Stimulated activated CD8-positive, alpha-beta memory T cell treated with anti-CD3 and anti-CD28 coated beads, Interleukin-4, amount 100 ng/mL, for 4 hours (primary cell): ENCODE measurements at places on chromosomes 11 and 22.

- no peak for DNase-seq
Observed at GRCh38 chr11:69327741-69328191, 33.8 kb downstream of the MYEOV start.

DNA sequence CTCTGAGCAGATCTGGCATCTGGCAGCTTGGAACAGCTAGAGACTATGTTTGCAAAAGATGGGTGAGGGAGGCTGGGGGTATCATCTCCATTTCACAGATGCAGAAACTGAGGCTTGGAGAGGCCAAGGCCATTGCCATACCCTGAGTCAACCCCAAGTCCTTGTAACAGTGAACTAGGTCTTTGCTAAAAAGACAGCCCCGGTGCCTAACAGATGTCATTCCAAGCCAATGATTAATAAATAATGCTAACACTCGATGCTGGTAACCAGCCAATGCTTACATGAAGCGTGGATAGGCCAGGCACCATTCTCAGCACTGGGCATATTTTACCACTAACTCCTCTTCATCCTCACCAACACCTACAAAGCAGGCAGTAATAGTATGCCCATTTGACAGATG lies 164.0 kb downstream of the MN1 start:
- DNase-seq: no peak

DNA sequence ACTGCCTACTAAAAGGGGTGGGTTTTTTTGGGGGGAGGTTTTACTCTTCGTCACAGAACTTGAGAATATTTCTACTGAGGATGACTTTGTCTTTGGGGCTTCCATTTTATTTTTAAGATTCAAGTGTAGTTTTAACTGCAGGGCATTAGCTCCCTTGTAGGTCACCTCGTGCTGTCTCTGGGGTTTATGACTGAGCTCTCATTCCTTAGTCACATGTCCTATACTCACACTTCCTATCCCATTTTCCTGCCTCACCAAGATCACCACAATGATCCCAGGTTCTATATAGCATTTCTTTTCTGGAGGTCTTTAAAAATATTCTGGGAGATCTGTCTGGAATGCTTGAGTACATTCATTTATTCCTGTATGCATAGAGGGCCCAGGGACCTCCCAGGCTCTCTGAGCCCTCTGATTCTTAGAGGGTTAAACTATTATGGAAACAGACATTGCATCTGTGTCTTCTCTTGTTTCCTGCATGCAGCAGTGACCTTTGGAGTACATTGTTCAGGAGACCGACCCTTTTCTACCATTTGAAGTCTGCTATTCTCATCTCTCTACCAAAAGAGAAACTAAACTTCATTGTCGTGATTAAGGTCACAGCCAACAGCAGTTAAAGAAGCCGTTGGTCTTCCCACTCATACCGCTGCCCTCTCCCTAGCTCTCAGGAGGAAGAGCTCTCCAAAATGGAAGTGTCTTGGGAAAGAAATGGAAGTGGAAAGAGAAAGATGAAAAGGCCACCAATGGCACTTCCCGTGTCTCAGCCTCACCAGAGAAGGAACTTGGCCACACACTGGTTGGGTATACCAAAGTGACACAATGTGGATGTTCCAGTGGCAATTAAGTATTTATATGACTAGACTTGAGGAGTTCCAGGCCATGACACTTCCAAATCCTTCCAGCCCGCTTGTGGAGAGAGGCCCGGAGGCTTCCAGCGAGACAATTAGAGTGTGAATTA lies 77.5 kb downstream of the ZBTB16 start:
- DNase-seq: no peak

DNA sequence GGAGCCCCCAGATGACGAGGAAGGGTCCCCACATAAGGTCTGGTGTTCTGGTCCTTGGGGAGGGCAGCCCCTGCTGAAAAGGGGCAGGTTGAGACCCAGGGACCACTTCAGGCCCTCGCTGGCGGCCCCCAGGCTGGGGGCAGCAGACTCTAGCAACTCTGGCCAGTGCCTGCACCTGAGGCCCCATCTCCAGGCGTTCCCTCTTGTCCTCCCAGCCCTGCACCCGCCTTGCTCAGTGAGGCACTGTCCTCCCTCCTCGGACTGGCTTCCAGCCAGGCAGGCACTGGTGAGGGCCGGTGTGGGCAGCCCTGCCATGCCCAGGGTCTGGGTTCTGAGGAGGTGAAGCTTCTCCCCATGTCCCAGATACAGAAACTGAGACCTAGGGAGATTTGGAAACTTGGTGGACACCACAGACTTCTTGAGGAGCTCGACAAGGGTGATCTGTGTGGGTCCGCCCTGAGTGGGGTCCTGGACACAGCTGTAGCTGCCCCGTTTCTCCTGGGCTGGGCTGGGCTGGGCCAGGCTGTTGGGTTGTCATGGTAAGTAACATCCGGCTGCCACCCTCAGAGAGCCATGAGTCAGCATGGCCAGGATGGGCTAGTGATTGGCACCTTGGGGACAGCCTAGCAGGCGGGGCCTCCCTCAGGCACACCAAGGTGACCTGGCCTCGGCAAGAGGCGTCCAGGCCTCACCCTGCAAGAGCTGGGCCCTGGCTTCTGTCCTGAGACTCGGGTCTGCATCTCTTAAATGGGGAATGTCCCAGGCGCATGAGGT lies 11.1 kb upstream of the PHLDA2 start:
- no peak for DNase-seq

DNA sequence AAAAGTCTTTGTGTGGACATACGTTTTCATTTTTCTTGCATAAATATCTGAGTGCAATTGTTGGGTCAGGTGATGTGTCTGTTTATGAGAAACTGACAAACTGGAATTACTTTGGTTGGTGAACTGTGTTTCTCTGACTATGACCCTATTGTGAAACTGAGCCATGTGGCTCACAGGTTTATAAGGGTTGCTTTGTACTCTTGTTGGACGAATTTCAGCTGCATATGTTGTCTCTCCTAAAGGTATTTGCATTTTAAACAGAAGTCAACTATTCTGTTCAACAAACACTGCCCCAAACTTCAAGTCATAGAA lies 34.4 kb upstream of the RASD2 start:
- no peak for DNase-seq

GRCh38 chr11:64875369-64876228 lies 2.8 kb downstream of the EHD1 start:
- DNase-seq: no peak

DNA sequence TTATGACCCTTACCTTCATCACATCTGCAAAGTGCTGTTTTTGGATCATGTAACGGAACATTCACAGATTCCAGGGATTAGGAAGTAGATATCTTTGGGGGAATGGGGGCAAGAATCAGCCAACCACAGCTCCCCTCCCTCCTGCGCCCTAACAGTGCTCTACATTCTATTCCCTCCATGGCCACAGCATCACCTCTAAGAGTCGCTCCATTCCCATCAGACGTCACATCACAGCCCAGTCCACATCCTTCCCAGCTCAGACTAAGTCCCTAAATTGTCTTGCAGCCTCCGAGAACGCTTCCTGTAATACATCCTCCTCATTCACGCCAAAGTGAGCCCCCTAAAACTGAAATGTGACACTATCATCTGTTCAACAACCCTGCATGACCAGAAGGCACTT lies 5.9 kb downstream of the SCGB1D1 start:
- no peak for DNase-seq

- no peak for DNase-seq
Observed at GRCh38 chr11:115458877-115459276, 45.3 kb downstream of the CADM1 start.

GRCh38 chr11:65311170-65311678 lies 3.4 kb upstream of the CDC42EP2 start:
- DNase-seq: no peak

GRCh38 chr11:45577752-45578151 lies 87.7 kb downstream of the CHST1 start:
- no peak for DNase-seq

- DNase-seq: no peak
Observed at GRCh38 chr11:117187799-117188481, 9.4 kb downstream of the SIDT2 start.

GRCh38 chr22:22612516-22612915 lies 31.9 kb upstream of the GGTLC2 start:
- DNase-seq: no peak

- no peak for DNase-seq
Observed at GRCh38 chr22:19825904-19826618, 28.6 kb downstream of the GNB1L start.

GRCh38 chr11:103317118-103317517 lies 207.9 kb downstream of the DYNC2H1 start:
- DNase-seq: no peak

DNA sequence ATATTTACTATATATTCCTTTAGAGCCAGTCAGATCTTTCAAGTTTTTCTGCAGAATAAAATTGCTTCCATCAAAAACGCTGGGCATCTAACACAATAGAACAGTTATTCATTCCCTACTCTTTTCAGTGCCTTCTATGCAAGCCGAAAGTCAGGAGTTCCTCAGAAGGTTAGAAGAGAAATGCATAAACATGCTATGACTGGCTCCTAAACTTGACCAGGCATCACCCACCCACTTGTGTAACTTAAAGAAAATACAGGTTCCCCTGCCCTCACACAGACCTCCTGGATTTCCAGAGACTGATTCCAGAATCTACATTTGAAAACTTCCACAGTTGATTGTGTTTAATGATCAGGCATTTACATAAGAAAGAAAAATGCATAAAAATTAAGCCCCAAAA lies 19.3 kb upstream of the ARHGAP32 start:
- no peak for DNase-seq

DNA sequence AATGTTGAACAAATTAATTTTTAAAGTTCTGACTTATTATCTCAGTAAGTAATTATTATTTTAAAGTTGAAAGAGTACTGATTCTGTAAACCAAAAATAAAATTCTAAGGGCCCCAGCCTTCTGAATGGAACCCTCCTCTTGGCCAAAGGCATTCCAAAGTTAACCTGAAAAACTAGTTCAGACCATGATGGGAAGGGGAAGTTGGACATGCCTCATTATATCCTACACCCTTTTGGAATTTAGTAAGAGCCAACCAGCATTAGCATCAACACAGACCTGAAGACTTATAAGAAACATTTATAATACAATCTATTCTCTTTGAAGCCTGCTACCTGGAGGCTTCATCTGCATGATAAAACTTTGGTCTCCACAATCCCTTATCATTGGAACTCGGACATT lies 18.9 kb downstream of the LGR4 start:
- DNase-seq: no peak

DNA sequence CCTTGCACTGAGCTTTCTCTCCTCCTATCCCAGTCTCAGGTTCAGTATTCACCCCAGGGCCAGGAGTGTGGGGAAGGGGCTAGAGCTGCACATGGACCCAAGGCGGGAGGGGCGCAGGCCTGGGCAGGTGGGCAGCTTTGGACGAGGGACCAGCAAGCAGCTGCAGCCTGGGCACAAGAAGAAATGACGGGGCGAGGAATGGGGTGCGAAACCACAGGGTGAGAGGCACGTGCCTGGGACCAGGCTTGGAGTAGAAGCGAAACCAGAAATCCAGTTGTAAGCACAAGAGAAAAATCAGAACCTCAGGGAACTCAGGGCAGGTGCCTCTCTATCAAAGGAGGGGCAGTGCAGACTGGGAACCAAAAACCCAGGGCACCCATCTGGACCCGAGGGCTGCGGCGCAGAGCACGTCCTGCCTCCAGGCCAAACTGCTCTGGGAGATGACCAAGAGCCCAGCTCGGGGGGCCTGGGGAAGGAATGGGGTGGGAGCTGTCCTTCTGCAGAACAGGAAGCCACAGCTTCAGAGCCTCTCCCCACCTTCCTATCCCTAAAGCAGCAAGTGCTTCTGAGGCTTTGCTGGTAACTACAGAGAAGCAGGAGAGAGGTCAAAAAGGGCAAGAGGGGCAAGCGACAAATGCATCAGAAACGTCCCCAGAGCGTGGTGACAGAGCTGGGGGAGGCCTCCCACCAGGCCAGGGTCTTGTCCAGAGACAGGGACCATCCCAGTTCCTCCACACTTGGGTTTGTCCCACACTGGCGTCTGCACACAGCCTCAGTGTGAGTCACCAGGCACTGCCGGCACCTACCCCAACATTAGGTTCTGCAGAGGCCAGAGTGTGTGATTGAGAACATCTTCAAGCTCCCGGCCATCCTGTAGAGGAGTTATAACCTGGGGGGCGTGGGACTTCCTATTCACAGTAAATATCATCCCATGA lies 18.3 kb upstream of the TMPRSS4 start:
- no peak for DNase-seq

GRCh38 chr11:75535071-75535470 lies 9.3 kb upstream of the GDPD5 start:
- DNase-seq: no peak

GRCh38 chr11:63599211-63600122 lies 14.8 kb downstream of the PLAAT3 start:
- DNase-seq: no peak

DNA sequence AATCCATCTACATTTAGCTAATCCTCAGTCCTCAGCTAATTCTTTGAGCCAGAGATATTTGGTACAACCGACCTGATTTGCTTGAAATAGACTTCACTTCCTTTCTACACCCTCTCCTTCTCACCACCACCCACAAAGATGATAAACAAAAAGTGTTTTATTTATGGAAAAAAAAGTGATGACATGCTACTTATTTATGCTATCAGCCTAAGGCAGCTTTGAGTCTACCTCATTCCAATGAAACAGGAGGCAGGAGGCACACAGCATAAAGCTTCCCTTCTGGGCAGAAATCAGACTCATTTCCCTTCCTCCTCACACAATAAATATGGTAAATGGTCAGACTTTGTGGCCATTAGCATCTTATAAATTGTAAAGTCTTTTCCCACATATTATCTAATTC lies 325.7 kb downstream of the SOX6 start:
- DNase-seq: no peak

GRCh38 chr11:105910095-105910715 lies 111.8 kb downstream of the MSANTD4 start:
- DNase-seq: no peak

DNA sequence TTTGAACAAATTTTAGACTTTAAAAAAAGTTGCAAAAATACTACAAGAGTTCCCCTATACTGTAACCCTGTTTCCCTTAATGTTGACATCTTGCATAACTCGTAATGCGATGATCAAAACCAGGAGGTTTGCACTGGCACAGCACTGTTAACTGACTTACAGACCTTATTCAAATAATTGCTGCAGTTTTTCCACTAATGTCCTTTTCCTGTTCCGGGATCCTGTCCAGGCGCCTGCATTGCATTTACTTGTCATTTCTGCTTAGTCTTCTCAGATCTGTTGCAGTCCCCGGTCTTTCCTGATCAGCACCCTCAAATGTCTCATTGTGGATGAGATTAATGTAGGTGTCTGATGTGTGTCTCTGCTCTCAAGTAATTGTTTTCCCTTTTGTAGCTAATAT lies 32.0 kb downstream of the APLP2 start:
- no peak for DNase-seq

GRCh38 chr11:75533896-75534258 lies 8.1 kb upstream of the GDPD5 start:
- DNase-seq: no peak

GRCh38 chr11:95095858-95096587 lies 6.4 kb downstream of the ENDOD1 start:
- no peak for DNase-seq

GRCh38 chr11:19644316-19644715 lies 68.3 kb upstream of the NAV2 start:
- DNase-seq: no peak

GRCh38 chr11:110513846-110514437 lies 84.2 kb downstream of the FDX1 start:
- no peak for DNase-seq
